ENCODE measurements at places on chromosomes 16 and 17. TPM values are rescaled to one million over a fixed set of nuclear protein-coding genes. Genes with fewer than 3 reads are reported as not detected.
A peak's percentile ranks its signal among the peaks of the same experiment; 100 is the strongest.

ABCC6 gene
- 10.4 TPM for total RNA-seq

EME2 gene
- total RNA-seq = 35.9 TPM

ITGAX gene
- not detected for total RNA-seq

AOC2 gene
- total RNA-seq = 3.4 TPM

DNA sequence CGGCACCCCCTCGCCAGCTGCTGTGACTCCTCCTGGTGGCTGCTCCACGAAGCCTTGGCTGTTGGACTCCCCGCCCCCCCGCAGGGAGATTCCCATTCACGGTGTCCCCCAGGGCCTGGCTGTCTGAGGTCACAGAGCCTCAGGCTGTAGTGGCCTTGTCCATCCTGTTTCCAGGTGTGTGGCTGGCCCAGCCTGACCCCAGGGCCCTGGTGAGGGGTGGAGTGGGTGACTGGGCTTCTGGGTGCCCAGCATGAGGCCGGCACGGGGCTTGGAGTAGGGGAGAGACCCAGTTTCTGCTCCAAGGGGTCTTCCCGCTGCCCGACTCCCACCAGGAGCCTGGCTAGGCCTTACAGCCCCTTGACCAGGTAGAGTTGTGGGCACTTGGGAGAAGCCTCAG, 10.4 kb downstream of the PRSS27 start:
- H3K27me3 ChIP-seq = no peaks in the 10 kb centered on the region
- DNase-seq = no peak
- no peak overlapping the region for H3K4me3 ChIP-seq

- no peaks in the 10 kb centered on the region for H3K36me3 ChIP-seq
- no peak overlapping the region for H3K4me3 ChIP-seq
- H3K27ac ChIP-seq = peak overlapping the region; percentile 64
- H3K27me3 ChIP-seq = no peaks in the 10 kb centered on the region
- peaks cover 14% of the 10 kb centered on the region for H3K4me1 ChIP-seq
- no peak for DNase-seq
Observed at GRCh38 chr16:67093098-67093726, 16.5 kb upstream of the PHAF1 start.

DNA sequence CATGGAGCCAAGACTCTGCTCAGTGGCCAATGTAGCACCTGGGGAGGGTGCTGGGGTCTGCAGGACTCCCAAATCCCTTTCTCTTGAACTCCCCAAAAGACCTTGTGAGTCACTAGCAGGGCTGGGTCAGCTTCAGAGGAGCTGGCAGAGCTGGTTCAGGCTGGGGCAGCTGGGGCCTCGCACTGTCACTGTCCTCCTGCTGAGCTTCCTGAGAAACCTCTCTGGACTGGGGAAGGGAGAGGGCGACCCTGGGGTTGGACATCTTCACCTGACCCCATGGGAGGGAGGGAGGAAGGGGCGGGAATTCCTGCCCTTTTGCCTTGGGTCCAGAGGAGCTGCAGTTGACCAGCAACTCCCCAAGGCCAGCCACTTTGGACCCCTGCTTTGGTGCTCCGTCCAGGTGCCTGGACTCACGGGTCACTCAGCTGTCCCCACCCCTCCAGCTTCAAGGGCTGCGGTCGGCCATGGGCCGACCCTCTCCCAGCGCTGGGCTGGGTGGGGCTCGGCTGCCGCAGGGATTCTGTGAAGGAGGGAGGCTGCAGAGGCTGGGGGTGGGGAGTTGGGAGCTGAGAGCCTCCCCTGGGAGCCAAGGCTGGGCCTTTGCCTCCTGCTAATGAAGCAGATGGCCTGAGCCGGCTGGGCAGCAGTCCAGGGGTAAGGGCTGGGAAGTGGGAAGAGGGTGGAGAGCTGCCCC, 9.2 kb downstream of the FMNL1 start:
- H3K4me1 ChIP-seq = no peaks in the 10 kb centered on the region
- H3K27me3 ChIP-seq = peaks cover 30% of the 10 kb centered on the region
- H3K27ac ChIP-seq = no peak overlapping the region
- no peak for DNase-seq
- H3K36me3 ChIP-seq = no peaks in the 10 kb centered on the region

GRCh38 chr17:14306596-14306995, 5.7 kb downstream of the HS3ST3B1 start:
- no peak for DNase-seq
- H3K36me3 ChIP-seq = peaks cover 4% of the 10 kb centered on the region
- H3K4me1 ChIP-seq = peaks cover 46% of the 10 kb centered on the region
- H3K27me3 ChIP-seq = peaks cover 62% of the 10 kb centered on the region
- H3K27ac ChIP-seq = no peak overlapping the region

DNA sequence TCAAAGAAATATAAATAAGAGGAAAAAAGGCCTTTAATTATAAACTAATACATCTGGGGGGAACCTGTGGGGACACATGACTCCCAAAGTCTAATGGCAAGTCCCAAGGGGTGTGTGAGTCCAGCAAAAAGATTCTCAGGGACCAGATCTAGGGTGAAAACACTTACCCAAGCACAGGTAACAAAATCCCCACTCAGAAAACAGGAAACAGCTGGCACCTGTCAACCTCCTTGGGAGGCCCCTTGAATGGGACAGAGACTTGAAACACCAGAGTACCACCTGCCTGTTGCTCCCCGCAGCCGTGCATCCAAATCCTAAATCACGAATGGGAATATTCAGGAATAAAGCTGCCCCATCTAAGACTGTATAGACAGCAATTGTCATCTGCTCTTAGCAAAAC, 461.2 kb upstream of the CDH5 start:
- no peak overlapping the region for H3K27ac ChIP-seq
- no peak overlapping the region for H3K4me3 ChIP-seq
- no peak for DNase-seq
- H3K27me3 ChIP-seq = peaks cover 7% of the 10 kb centered on the region

DNA sequence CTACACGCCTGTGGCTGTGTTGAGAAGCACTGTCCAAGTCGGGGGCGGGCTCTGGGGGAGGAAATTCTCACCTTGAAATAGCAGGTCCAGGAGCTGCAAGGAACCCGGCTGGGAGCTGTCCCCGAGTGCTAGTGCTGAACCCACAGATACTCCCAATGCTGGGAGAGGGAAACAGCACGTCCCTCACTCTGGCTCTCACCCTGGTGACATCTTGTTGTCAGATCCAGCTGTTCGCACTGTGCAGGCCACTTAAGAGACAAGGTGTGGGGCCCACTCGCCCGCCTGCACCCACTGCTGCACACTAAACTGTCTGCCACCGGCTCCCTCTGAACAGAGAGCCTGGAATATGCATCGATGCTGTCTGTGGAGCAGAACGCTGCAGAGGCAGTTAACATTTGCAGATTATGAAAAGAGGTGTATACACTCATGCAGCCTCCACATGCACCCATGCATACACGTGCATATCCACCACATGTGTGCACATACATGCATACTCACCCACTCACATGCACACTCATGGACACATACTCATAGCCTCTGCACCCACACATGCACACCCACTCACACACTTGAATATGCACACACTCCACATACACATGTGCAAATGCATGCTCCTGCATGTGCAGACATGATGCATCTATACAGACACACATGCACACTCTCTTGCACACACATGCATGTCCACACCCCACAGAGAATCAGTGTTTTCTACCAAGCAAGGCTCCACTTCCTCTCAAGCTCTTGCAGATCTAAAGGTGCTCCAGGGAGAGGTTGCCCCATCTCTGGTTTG, 42.0 kb downstream of the MGAT5B start:
- no peak overlapping the region for H3K27ac ChIP-seq
- H3K4me3 ChIP-seq = no peak overlapping the region
- H3K4me1 ChIP-seq = no peaks in the 10 kb centered on the region
- peaks cover 8% of the 10 kb centered on the region for H3K27me3 ChIP-seq

DNA sequence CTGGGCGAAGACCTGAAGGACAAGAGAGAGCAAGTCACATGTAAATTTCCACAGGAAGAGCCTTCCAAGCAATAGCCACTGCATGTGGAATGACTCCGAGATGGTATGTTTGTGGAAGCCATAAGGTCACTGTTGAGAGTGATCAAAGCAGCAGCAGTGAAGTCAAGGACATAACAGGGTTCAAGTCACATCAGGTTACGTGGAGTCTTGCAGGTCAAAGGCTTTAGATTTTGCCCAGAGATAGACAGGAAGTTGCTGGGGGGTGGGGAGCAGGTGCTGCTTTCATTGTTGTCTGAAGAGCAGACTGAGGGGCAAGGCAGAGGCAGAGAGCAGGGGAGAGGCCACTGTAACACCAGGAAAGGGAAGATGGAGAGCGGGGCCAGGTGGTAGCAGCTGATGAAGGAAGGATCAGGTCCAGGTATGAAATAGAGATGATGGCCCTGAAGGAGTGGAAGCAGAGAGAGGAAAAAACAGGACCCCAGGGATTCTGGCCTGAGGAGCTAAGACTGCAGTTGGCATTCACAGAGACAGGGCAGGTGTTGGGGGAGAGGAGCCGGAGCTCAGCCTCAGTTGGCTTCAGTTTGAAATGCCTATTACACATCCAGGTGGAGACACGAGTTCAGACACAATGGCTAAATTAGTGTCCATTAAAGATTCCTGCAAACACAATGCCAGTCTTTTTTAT, 129.3 kb upstream of the AXIN2 start:
- no peaks in the 10 kb centered on the region for H3K36me3 ChIP-seq
- DNase-seq = no peak

- DNase-seq = no peak
- peaks cover 4% of the 10 kb centered on the region for H3K36me3 ChIP-seq
- peaks cover 12% of the 10 kb centered on the region for H3K4me1 ChIP-seq
- H3K27ac ChIP-seq = no peak overlapping the region
Observed at GRCh38 chr16:78383118-78383517, 283.7 kb downstream of the WWOX start.

DNA sequence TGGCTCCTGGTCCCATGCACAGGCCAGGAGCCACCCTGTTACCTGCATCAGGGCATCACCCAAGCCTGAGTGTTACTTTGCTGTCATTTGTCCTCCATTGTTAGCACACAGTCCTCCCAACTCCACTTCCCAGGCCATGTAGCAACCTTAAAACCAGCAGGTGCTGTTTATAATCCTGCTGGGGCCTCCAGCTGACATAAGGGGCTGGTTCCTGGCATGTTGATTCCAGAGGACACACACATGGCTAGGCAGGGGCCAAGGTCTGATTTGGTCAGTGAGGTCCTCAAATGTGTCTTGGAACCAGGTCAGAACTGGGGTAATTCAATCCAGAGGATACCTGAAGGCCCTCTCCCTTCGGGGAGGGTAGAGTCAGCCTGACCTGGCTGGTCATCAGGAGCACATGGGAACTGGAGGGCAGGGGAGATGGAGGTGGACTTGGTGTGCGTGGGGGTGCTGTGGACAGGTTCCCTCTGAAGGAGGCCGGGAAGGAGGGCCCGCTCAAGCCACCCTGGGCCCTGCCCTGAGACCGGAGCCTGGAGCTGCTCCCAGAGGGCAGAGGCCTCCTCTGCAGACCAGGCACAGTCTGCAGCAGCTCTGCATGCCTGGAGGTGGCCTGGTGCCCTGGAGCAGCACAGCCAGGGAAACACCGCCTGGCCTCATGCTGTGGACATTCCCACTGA, 6.6 kb downstream of the ADORA2B start:
- H3K27ac ChIP-seq = no peak overlapping the region
- H3K36me3 ChIP-seq = no peaks in the 10 kb centered on the region
- no peak for DNase-seq
- H3K4me1 ChIP-seq = peaks cover 5% of the 10 kb centered on the region
- no peak overlapping the region for H3K4me3 ChIP-seq

- H3K4me3 ChIP-seq = peak overlapping the region; percentile 72
- no peaks in the 10 kb centered on the region for H3K36me3 ChIP-seq
- no peak overlapping the region for H3K27ac ChIP-seq
- DNase-seq = no peak
Observed at GRCh38 chr17:77888242-77889134, 70.0 kb upstream of the TNRC6C start.

DNA sequence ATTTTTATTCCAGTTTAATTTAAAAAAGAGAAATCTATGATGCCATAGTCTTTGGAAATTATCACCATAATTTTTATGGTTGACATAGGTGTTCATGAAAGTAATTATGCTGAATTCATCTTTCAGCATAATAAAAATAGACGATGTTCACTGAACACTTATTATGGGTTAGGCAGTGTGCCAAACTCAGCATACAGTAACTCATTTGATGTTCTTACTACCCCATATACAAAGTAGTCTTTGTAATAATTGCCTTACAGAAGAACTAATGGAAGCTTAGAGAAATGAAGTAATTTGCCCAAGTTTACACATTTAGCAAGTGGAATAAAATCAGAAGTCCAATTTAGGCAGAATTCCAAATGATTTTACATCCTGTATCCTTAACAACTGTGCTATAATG, 852.2 kb upstream of the GOT2 start:
- H3K36me3 ChIP-seq = no peaks in the 10 kb centered on the region
- no peak for DNase-seq
- H3K27ac ChIP-seq = no peak overlapping the region
- no peak overlapping the region for H3K4me3 ChIP-seq
- H3K27me3 ChIP-seq = peaks cover 5% of the 10 kb centered on the region

- peaks cover 73% of the 10 kb centered on the region for H3K27me3 ChIP-seq
- no peaks in the 10 kb centered on the region for H3K36me3 ChIP-seq
Observed at GRCh38 chr16:55056585-55057401, 126.1 kb downstream of the IRX5 start.

DNA sequence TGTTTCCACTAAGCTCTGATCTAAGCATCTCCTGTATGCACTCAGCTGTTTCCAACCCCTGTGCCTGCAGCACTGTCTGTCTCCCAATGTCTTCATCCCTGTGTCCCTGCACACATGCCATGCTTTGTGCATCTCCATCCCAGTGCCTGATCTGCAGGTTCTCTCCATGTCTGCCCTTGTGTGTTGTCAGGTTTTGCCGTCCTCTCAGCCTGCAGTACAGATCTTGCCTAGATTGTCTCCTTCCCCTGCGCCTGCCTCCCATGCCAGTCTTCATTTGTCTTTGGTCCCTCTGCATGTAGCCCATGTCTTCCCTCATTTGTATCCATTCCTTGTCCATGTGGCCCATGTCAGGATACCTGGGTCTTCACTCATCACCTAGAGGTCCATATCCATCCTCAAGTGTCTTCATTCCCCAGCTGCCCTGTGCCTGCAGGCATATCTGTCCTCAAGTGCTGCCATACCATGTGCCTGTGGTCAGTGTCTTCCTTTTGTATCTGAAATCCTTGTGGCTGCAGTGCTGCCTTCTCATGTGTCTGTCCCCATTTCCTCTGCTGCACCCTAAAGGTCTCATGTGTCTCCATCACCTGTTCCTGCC, 71.5 kb downstream of the TNFRSF13B start:
- no peak overlapping the region for H3K4me3 ChIP-seq
- peaks cover 33% of the 10 kb centered on the region for H3K27me3 ChIP-seq
- no peak overlapping the region for H3K27ac ChIP-seq
- H3K36me3 ChIP-seq = no peaks in the 10 kb centered on the region

Measured in type B pancreatic cell (in vitro differentiated cells).